ENCODE measurements at places on chromosomes 3 and 15. TPM values are rescaled to one million over a fixed set of nuclear protein-coding genes. Genes with fewer than 3 reads are reported as not detected.

DNA sequence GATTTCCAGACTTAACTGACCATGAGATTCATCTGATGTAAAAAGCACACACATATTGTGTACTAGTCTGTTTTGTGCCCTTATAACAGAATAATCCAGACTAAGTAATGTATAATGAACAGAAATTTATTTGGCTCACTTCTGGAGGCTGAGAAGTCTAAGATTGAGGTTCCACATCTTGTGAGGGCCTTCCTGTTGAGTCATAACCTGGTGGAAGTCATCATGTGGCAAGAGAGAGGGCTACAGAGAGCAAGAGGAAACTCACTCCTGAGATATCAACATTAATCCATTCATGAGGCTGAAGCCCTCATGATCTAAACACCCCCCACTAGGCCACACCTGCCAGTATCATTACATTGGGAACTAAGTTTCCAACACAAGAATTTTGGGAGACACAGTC, 977.6 kb downstream of the MCTP2 start:
- DNase-seq, result no peak

- DNase-seq, result no peak
These were observed 922 bp upstream of the TAMM41 start for GRCh38 chr3:11847607-11848006.

- DNase-seq, result no peak
These were observed 726.4 kb upstream of the SGO1 start for GRCh38 chr3:20912406-20912805.

DNA sequence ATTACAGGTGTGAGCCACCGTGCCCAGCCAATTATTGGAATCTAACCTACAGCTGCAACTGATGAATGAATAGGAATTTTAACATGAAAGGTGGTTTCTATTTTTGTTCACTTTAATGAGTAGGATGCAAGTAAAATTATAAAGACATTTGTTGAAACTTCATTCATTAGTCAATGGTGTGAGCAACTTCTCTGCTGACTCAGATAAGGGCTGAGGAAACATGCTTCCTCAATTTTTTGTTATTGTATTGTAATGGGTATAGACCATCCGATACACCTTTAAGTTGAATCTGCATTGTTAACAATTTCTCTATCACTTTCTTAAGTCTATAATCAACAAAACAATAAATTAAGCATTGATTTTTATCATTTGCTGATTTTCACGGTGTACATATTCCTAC, 127.8 kb downstream of the STAG1 start:
- DNase-seq, result no peak

DNA sequence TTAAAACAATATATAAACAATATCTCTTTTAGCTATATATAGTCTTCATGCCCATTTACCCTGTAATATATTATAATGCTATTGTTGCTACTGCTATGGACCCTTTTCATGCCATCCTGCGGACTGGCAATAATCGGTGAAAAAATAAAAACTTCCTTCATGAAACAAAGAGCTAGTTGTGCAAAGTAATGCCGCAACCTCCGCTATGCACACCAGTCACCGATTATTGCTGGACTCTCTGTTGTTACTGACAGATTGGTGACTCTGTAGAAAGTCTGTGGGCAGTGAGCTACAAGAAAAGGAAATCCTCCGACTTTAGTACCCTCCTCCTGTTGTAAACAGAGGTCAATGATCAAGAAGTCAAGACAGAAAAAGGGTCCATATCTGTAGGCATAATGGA, 17.9 kb upstream of the ICE2 start:
- DNase-seq, result no peak

- no peak for DNase-seq
These were observed 46.4 kb downstream of the DLEC1 start for GRCh38 chr3:38085311-38085942.

- DNase-seq, result no peak
These were observed 179.6 kb downstream of the NSMCE3 start for GRCh38 chr15:29089731-29090616.

GRCh38 chr15:32979710-32980109, 214.8 kb downstream of the FMN1 start:
- DNase-seq, result no peak

GRCh38 chr15:85750319-85751290, 44.1 kb downstream of the KLHL25 start:
- no peak for DNase-seq

- DNase-seq, result no peak
These were observed 74.2 kb upstream of the POU1F1 start for GRCh38 chr3:87350367-87351199.

GRCh38 chr3:72033666-72034428, 248.9 kb upstream of the PROK2 start:
- no peak for DNase-seq

DNA sequence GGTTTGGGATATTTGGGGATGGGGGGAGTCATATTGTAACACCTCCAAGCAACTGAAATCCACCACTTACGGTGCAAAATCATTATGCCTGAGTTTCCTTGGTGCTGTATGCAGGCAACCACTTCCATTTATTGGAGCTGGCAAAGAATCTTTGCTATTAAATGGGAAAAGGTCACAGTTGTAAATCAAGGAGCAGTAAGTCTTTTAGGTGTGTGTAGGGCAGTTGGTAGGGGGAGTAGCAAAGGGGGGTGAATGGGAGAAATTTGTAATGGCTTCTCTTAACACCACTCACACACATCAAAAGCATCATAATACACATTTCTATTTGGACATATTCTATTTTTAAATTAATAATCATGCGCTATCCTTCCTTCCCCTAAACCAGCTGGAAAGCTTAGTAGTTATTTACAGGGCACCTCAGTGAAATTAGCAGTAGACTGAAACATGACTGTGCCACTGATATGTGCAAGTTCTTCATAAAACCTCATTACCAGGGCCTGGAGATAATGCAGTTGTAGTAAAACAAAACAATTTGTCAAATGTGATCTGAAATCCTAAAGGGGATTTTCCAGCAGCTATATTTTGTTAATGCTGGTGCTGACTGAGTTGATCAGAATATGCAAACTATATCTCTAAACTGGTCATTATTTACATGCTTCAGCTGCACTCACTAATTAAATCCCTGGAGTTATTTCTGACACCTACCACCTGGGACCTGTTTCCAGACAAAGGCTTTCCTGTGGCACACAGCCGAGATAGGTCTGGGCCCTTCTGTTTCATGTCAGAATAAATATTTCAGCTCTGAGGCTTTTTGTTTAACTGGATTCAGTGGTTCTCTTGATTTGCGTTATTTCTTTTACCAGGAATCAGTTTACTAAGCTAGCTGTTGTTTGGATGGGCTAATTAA, 90.1 kb downstream of the B3GALNT1 start:
- no peak for DNase-seq

DNA sequence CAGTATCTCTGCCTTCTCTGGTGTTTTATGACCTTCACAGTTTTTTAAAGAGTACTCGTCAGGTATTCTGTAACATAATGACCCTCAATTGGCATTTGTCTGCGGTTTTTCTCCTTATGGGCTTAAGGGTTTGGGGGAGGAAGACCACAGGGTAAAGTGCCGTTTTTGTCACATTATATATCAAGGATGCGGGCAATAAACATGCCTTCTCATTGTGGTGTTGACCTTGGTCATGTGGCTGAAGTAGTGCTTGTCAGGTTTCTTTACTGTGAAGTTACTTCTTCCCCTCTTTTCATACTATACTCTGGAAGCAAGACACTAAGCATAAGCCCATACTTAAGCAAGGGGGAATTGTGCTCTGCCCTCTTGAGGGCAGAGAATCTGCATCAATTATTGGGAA, 16.6 kb downstream of the CAPN3 start:
- DNase-seq, result no peak

- no peak for DNase-seq
These were observed 59.7 kb downstream of the SEMA3G start for GRCh38 chr3:52385157-52385556.

- no peak for DNase-seq
These were observed 45.5 kb downstream of the LIMD1 start for GRCh38 chr3:45640091-45640507.

DNA sequence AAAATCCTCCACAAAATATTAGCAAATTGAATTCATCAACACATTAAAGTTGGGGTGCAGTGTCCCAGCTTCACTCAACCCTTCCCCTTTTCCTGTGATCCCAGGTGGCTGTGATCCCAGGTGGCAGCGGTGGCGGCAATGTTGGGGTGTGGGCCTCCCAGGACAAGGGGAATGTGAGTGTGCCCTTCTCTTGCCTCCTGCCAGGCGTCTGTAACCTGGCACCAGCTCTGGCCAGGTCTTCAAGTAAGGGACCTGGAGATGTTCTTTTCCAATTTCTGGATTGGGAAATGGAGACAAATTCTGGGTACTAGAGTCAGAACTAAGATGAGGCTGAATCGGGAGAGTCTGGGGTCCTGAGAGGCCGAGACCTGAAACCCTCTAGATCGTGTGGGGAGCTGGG, 20.1 kb downstream of the GOLGA6A start:
- DNase-seq, result no peak

DNA sequence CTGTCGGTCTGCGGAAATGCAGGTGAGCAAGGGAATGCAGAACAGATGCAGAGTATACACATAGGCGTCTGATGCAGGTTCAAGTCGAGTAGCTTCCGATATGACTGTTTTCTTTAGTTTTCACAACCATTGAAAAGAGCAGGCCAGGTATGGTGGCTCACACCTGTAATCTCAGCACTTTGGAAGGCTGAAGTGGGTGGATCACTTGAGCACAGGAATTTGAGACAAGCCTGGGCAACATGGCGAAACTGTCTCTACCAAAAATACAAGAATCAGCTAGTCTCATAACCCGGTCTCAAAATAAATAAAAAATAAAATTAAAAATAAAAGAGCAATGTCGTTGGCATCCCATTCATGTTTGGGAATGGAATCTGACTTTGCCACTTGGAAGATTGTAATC, 101.5 kb downstream of the PTPRG start:
- no peak for DNase-seq

DNA sequence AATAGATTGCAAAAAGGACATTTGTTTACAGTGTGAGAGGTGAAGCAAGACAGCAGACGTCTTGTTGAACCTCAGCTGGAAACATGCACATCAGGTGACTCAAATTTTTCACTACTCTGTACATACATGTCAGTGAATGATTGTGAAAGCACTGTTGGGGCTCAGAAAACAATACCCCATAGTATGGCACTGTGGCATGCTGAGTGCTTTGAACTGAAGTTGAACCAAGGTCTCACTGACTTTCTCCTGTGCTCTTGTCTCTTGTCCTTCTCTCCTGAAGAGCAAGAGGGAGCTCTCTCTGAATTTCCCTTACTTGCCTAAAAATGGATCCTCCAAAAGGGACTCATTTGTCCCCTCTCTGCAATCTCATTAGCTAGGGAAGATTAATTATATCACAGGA, 24.5 kb upstream of the NEDD4 start:
- no peak for DNase-seq

DNA sequence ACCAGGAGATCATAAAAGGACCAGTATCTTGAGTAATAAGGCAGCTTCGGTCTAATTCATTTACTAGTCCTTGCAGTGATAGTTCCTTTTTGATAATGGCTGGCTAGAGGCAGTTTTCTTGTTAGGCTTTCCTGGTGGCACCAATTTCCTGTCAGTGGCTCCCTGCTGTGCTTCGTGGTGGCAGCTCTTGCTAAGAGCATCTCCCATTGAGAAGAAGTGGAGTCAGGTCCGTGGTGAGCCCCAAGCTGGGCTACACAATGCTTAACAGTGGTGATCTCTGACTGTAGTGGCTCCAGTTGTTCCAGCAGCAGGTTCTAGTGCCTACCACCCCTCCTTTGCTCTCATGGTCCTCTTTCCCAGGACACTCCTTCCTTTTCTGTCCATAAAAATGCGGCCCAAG, 111.2 kb downstream of the RAP2B start:
- no peak for DNase-seq

DNA sequence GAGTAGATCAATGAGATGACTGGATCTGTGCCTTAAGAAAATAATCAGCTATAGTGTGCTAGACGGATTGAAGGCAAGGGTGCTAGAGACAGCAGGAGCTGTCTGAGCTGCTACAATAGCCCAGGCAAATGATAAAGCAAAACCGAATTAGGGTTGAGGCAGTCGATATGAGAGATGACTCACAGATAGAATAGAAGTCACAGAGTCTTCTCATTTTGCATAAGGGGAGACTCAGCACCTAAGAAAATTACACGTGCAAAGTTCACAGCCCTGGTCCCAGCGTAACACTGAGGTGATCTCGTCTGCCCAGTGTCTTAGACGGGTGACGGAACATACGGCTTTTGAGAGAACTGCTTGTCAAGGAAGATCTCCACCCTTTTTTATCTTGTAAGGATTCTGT, 11.6 kb downstream of the LPP start:
- no peak for DNase-seq

DNA sequence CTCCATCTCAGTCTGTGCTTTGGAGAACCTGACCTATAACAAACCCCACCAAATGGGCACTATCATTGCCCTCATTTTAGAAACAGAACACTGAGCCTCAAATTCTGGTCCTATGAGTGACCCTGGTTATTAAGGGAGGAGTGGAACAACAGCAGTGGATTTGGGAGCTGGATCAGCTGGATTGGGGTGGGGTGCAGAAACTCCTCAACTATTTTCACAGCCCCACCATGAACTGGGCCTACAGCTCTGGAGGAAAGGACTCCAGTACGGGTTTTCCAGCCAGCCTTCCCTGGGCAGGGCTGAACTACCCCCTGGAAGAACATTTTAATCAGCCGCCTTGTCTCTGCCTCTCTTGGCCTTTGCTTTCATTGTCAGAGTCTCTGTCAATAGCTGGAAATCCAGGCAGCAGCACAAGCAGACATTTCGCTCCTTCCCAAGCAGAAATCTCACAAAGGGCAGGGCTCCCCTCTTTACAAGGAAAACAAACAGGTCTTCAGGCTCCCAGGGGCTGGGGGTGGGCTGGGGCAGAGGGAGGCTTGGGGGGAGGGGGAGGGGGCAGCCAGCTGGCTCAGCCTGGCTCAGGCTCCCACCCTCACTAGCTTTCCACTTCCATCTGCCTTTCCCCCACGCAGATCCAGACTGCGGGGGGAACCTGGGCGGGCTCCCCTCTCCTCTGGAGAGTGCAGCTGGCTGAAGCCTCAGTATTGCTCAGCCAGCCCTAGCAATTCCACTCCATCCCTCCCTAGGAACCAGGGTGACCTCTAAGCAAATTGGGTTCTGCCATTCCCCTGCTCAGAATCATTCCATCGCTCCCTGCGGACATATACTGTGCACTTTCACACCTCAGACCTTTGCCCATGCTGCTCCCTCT, 13.7 kb upstream of the TLE3 start:
- DNase-seq, result peak; percentile 75

DNA sequence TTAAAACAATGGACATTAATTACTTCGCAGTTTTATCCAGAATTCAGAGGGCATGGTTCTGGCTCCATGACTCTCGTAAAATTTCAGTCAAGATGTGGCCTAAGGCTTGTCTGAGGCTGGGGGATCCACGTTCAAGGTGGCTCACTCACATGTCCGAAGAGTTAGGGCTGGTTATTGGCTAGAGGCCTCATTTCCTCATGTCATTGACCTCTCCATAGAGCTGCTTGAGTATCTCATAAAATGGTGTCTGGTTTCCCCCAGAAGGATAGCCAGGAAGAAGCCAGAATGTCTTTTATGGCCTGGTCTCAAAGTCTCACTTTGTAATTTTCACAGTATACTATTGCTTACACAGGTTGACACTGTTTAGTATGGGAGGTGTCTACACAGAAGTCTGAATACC, 67.3 kb upstream of the DCBLD2 start:
- no peak for DNase-seq

LRRC49 gene
- 3.0 TPM for total RNA-seq

RBPMS2 gene
- 1.0 TPM for total RNA-seq

GOLGA6A gene
- not detected for total RNA-seq

GXYLT2 gene
- total RNA-seq, result 12.6 TPM

AP3S2 gene
- total RNA-seq, result 59.3 TPM

ZBED2 gene
- not detected for total RNA-seq

MKRN3 gene
- not detected for total RNA-seq

DUOXA2 gene
- 4.9 TPM for total RNA-seq

SOX14 gene
- not detected for total RNA-seq

Measured in left colon (tissue), 2 donors.